Activated T-helper 1 cell treated with anti-CD3 and anti-CD28 coated beads, Interleukin-12 subunit alpha, Interleukin-12 subunit beta, Interleukin-2, Interleukin-4 antibody, amounts not matched to agents 30 ng/mL and 10 ng/mL and 1 ng/mL, durations not matched to agents 14 hours and 24 hours and 36 hours (primary cell): ENCODE measurements at places on chromosomes 4 and X. TPM values are rescaled to one million over a fixed set of nuclear protein-coding genes. Genes with fewer than 3 reads are reported as not detected.

GRCh38 chr4:70515367-70516250 lies 2.8 kb upstream of the AMTN start:
- no peak overlapping the region for H3K27ac ChIP-seq
- H3K4me3 ChIP-seq: no peak overlapping the region
- no peaks in the 10 kb centered on the region for H3K27me3 ChIP-seq
- no peaks in the 10 kb centered on the region for H3K4me1 ChIP-seq
- no peak for DNase-seq

- peaks cover 41% of the 10 kb centered on the region for H3K36me3 ChIP-seq
- H3K4me3 ChIP-seq: peak overlapping the region; percentile 23
- peaks cover 66% of the 10 kb centered on the region for H3K4me1 ChIP-seq
- no peak for DNase-seq
- H3K27ac ChIP-seq: peak overlapping the region; percentile 91
These were observed 27.5 kb upstream of the ASMTL start for GRCh38 chrX:1480082-1480785.

GRCh38 chr4:73864365-73864764 lies 4.8 kb upstream of the CXCL1 start:
- H3K27ac ChIP-seq: no peak overlapping the region
- H3K4me3 ChIP-seq: no peak overlapping the region
- DNase-seq: no peak
- H3K4me1 ChIP-seq: no peaks in the 10 kb centered on the region
- peaks cover 13% of the 10 kb centered on the region for H3K27me3 ChIP-seq
- no peaks in the 10 kb centered on the region for H3K36me3 ChIP-seq

GRCh38 chr4:10552591-10553280 lies 95.5 kb upstream of the ZNF518B start:
- H3K36me3 ChIP-seq: no peaks in the 10 kb centered on the region
- H3K27ac ChIP-seq: no peak overlapping the region

DNA sequence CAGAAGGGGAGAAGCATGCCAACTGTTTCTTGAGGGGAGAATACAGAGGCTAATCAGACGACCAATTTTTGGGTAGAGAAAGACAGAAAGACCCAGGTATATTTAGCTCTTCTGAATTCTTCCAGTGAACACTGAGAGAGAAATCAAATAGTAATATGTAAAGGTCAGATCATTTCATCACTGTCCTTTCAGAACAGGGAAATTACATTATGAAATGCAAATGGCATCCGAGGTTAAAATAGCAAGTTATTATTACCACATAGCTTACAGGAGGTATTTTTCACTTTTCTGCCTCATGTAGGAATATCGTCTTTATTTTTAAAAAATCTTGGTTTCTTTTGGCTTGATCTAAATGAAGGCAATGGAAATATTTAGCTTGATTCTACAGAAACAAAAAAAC lies 18.0 kb downstream of the GABRB1 start:
- no peak overlapping the region for H3K4me3 ChIP-seq
- no peaks in the 10 kb centered on the region for H3K36me3 ChIP-seq
- H3K4me1 ChIP-seq: no peaks in the 10 kb centered on the region
- no peak for DNase-seq
- H3K27ac ChIP-seq: no peak overlapping the region
- H3K27me3 ChIP-seq: no peaks in the 10 kb centered on the region

DNA sequence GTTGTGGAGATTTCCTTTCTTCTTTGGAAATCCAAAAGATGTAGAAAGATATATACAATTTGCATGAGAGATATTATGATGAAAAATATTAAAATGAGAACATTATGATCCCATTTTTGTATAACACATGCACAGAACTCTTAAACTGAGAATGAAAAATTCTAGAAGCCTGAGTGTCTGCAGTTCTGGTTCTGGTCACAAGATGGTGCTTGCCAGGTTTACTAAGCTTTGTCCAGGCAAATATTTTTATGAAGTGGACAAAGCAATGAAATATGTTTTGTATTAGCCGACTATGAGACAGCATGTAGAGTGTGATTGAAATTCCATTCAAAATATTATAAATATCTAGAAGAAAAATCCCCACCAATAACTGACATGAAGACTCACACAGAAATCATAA lies 2.2 kb downstream of the PWWP3B start:
- no peaks in the 10 kb centered on the region for H3K27me3 ChIP-seq
- H3K27ac ChIP-seq: no peak overlapping the region
- no peaks in the 10 kb centered on the region for H3K4me1 ChIP-seq
- DNase-seq: no peak
- no peaks in the 10 kb centered on the region for H3K36me3 ChIP-seq

- no peak overlapping the region for H3K27ac ChIP-seq
- no peak overlapping the region for H3K4me3 ChIP-seq
- DNase-seq: no peak
These were observed 13.4 kb upstream of the CHIC2 start for GRCh38 chr4:54077812-54078211.

Gene SLITRK2
- total RNA-seq: not detected in 2 replicates

Gene POU3F4
- total RNA-seq: not detected in 2 replicates

Gene SLC2A9
- total RNA-seq: 3.4 and 4.5 TPM in 2 replicates

Gene SCML2
- total RNA-seq: 3.0 and 3.6 TPM in 2 replicates

- no peak for DNase-seq
- no peak overlapping the region for H3K27ac ChIP-seq
- peaks cover 21% of the 10 kb centered on the region for H3K36me3 ChIP-seq
- peaks cover 11% of the 10 kb centered on the region for H3K4me1 ChIP-seq
These were observed 155.8 kb downstream of the ARAP2 start for GRCh38 chr4:36088542-36088941.

DNA sequence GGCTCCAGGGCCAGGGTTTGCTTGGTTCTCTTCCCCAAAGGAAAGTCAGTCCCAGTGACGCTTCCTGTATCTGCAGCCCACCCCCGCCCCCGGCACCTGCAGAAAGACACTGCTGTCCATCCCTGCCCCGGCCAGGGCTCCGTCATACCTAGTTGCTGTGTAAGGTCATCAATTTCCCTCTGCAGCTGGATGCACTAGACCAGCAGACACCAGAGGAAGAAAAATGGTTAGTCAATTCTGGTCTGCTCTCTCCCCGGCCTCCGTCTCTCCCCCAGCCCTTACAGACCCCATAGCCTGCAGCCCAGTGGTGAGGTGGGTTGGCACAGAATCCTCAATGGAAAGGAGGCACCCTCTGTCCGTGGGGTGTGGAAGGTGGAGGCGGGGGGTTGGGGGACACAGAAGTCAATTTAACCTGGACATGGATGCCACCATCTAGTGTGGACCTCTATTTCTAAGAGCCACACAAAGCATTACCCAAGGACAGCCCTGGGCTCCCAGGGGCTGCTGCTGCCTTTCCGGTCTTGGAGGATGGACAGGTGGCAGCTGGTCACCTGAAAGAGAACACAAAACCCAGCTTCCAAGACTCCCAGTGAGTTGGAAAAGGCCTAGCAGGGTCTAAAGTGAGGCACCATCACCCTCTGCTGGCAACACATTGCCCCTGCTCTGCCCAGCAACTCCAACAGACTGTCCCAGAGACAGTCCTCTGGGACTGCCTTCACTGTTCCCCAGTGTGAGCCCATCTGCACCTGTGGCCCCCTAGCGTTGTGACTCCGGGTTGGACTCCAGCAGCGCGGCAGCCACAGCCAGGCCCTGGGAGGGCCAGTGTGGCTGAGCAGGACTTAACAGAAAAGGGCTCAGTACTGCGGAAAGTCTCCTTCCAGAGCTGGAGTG lies 40.2 kb upstream of the NHSL2 start:
- no peaks in the 10 kb centered on the region for H3K36me3 ChIP-seq
- DNase-seq: no peak
- H3K27ac ChIP-seq: no peak overlapping the region
- H3K27me3 ChIP-seq: no peaks in the 10 kb centered on the region

DNA sequence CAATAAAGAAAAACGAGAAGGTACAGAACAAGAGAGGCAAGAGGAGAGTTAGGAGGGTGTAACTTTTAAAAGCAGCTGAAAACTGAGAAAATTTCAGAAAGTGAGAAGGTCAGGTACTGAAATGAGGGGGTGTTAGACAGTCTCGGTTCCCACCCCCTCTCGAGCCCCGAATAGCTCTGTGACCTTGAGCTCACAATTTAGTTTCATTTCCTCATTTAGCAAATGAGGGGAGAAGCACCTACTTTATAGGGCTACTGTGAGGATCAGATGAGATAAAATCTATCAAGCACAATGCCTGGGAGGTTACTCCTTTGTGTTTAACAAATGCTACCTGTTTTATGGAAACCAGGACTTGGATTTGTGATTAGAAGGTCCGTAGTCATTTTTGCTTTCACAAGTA lies 4.9 kb downstream of the UGT8 start:
- peaks cover 26% of the 10 kb centered on the region for H3K27me3 ChIP-seq
- DNase-seq: no peak
- H3K4me3 ChIP-seq: no peak overlapping the region
- peaks cover 9% of the 10 kb centered on the region for H3K4me1 ChIP-seq
- H3K27ac ChIP-seq: no peak overlapping the region
